Umbilical cord (tissue), 2 donors: ENCODE measurements at places on chromosomes 6 and 20.

DNA sequence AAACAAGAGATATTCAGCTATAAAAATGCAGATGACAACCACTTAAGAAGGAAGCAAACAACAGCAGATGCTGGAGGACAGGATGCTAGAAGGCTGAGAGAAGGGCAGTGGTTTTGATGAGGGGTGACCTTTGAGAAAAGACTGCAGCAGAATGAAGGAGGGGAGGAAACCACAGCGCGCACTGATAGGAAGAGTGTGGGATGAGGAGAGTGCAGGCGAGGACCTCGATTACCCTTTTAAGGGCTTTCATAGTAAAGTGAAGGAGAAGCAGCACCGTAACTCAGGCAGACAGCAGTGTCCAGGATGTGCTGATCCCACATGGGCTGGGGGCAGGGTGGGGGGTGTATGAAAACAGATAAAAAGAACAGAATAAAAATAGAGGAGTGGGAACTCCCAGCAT is 19.2 kb downstream of the ZBTB2 start:
- no peak for DNase-seq

DNA sequence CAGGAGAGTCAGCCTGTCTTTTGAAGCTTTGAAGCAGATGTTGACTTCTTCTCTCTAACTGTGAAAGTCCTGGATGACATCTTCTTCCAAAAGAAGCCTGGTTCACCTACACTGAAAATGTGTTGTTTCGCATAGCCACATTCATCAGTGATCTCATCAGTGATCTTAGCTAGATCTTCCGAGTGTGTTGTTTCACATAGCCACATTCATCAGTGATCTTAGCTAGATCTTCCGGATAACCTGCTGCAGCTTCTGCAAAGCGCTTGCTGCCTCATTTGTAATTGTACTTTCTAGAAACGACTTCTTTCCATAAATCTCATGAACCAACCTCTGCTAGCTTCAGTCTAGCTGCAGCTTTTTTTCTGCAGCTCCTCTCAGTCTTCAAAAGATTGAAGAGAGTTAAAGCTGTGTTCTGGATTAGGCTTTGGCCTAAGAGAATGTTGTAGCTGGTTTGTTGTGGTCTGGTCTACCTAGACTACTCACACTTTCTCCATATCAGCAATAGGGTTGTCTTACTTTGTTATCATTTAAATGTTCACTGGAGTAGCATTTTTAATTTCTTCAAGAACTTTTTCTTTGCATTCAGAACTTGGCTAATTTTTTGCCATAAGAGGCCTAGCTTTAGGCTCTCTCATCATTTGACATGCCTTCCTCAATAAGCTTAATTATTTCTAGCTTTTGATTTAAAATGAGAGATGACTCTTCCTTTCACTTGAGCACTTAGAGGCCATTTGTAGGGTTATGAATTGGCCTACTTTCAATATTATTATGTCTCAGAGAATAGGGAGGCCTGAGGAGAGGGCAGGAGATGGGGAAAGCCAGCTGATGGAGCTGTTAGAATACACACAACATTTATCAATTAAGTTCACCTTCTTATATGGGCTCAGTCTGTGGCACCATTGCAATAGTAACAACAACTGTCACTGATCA is 48.7 kb upstream of the EXOC2 start:
- DNase-seq: no peak

DNA sequence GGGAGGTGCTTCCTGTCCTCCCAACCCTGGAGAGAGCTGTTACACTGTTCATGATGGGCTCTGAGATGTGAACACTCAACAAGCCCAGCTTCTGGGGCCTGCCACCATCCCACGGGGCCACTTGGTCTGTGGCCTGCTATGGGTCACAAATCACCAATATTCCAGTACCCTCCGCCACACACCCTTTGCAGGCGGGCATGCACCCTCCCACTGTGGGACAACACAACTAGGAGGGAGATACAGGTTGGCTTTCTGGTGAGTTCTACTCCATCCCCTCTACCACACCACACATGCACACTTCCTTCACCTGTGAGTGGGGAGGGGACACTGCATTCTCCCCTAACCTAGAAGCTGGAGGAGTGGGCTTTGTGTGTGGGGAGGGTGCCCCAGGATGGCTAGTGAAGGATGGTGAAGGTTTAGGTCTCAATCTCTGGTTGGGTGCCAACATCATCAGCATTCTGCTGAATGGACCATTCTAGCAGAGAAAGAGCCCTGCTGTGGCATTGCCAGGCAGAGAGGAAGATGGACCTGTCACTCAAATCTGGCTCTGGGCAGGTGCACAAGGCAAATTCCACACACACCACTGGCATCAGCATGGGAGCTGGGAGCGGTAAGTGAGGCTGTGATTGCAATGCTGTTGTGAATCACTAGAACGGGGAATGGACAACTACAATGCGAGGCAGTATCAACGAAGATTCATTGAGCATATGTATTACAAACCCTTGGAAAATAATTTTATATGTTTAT is 175.1 kb downstream of the THBS2 start:
- DNase-seq: no peak

GRCh38 chr6:157538168-157538567 is 157.2 kb downstream of the ZDHHC14 start:
- no peak for DNase-seq

DNA sequence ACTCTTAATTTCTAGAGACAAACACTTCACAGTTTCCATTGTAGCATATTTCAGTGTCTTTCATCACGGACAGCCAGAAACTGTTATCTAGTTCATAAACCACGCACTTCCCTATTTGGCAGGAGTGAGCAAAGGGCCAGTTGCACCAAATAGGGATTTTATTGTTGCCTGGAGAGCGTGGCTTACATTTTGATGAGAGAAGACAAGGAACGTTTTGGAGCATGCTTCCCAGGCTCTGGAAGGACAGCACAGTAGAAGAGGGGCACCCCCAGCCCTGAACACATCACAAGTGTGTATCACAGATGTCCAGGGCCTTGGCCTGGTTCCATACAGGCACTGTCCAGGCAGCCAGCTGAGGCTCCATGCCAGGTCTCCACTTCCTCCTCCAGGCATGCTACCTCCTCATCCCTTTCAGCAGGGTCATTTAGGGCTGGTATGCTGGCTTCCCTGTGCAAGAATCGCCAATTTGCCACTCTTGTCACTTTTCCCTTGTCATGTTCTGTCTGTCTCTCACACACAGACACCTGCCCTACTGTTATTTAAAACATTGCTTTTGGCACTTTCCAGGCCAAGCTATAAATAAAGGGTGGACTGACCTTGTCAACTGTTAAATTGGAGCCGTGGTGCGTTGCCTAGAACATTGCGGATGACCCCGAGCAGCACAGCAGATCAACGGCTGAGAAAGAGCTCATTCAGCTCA is 235.0 kb upstream of the GMDS start:
- no peak for DNase-seq

- no peak for DNase-seq
Measured at GRCh38 chr20:1331801-1332453, 3.0 kb upstream of the SDCBP2 start.

- DNase-seq: no peak
Measured at GRCh38 chr6:12408752-12409151, 118.6 kb downstream of the EDN1 start.

GRCh38 chr20:4488407-4489339 is 233.0 kb upstream of the PRND start:
- no peak for DNase-seq

- DNase-seq: no peak
Measured at GRCh38 chr6:35507221-35507620, 5.5 kb downstream of the TULP1 start.

DNA sequence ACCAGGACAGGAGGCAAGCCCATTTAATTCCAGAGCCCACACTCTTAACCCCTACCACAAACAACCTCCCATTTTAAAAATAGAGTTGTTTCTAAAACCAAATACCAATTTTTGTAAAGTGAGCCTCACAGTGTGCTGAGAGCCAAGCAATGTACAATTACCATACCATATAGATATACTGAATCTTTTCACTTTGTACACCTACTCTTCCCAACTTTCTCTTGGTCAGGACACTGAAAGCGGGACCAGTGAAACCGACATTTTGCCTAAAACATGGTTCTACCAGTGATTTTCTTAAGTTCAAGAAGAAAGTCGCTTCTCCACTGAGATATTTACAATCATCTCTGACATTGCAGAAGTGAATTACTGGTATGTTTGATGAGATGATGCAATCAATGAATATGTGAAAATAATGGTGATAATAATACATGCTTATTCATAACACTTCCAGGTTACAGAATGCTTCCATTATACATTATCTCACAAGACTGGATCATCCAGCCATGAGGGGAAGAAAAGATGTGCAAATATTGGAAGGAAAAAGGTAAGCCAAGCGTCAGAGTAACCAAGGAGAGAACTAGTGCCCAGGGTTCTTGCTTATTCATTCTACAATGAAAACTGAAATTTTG is 74.1 kb downstream of the HIVEP2 start:
- DNase-seq: no peak

GRCh38 chr20:53878262-53879047 is 191.9 kb downstream of the BCAS1 start:
- DNase-seq: no peak

GRCh38 chr6:38852215-38852614 is 137.1 kb downstream of the DNAH8 start:
- no peak for DNase-seq

DNA sequence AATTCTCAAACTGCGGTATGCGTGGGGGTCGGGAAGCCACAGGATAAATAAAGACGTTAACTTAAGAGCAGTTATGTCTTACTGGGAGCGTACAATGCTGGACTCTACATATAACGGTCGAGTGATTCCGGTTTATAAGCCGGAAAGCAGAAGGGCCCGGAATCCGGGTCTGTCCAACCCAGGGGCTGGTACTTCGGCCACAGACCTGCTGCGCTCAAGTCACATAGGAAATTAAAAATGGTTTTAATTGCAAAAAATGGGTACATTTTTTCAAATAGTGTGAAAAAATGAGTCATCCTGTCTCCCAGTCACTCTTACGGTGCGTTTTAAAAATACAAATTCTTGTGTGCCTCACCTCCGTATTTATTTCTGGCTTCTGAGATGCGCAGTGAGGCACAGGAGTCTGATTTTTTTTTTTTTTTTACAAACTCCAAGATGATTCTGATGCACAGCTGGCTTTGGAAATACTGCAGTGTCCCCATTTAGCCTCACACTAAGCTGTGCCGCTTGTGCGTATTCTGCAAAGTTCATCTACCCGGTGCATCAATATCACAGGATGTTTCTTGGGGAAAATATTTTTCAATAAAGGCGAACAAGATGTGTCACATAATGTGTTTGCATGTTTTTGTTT is 1.0 kb downstream of the PCIF1 start:
- DNase-seq: no peak

- DNase-seq: no peak
Measured at GRCh38 chr20:32449890-32450401, 91.8 kb downstream of the ASXL1 start.
